ENCODE measurements at places on chromosomes 16 and 17.

- DNase-seq: no peak
Measured at GRCh38 chr16:8589057-8589899, 1.0 kb downstream of the TMEM114 start.

GRCh38 chr16:27841911-27842310 is 221.6 kb downstream of the GSG1L start:
- DNase-seq: no peak

DNA sequence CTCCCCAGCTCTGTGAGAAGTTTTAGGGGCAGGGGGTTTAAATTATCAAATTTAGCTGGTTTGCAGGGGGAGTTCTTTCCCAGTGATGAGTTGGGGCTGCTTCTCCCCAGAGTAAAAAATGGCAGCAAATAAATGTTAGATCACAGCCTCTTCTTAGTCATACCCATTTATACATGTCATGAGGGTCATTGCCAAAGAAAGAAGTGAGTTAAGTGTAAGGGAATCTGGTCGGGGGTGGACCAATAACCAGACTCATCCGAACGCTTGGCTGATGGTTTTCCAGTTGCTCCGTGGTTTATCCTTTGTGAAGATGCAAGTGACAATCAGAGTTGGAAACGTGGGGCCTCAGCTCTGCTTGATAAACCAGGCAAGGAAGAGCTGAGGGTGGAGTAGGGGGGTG is 87.1 kb downstream of the PLXDC1 start:
- DNase-seq: no peak

GRCh38 chr17:40482722-40483121 is 18.7 kb downstream of the TNS4 start:
- no peak for DNase-seq

DNA sequence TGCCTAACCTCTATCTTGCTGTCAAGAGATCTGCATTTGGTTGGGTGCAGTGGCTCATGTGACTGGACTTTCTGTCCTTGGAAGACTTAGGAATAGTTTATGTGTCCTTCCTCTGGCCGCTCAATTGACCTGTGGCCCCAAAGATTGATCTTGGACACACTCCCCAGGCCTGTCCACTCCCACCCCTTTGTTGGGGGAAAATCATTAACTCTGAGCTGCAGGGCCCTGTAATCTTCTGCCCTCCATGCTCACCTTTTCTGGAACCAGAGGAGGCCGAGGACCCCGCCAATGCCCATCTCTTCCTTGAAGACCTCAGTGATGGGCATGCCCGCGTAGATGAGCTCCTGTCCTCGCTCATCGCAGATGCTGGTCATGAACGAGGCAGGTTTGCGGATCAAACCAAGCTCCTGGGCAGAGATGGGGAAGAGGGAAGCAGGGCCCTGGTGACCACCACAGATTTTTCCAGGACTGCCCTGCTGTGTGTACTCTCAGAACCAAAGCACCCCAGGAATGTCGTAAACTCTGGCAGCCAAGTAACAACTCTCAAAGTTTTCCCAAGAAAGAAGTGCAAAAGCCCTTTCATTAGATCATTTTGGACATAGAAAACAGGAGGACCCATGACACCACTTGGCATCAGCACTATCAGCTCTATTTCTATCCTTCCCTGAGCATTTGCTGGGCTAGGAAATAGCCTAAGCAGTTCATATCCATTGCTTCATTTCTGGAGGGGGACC is 8.5 kb upstream of the KLHL11 start:
- DNase-seq: no peak
